Fibroblast of the conjunctiva (primary cell): ENCODE measurements at places on chromosomes 3 and 15.

- no peak for DNase-seq
Observed at GRCh38 chr3:128805772-128806171, 73.6 kb upstream of the ACAD9 start.

DNA sequence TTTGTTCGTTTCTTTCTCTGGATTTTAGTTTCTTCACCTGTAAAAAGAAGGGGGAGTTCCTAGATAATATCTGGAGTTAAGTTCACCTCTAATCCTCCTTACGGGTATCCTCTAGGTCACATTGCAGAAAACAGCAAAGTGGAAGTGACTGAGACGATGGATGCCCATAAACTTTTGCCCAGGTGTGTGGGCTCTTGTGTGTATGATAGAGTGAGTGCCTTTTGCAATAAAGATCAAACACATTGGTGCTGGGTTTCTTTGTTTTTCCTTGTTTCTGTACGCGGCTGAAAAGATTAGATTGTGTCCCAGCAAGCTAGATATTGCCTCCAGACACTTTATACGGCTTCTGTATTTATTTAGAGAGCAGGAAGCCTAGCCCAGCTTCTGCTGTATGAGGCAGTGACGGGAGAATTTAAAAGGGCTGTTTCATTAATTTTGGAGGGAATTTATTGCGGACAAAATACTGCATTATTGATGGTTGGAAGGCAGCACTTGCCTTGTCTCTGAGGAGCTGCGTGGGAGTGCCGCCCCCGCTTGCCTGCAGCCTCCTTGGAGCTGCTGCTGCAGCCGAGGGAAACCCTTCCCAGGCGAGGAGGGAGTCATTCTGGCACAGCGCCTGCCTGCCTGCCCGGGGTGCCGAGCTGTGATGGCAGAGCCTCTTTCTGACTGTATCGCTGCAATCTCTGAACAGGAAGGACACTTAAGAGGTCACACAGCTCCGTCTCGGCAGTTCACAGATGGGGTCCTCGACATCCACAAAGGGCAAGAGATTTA lies 38.5 kb downstream of the PYDC2 start:
- DNase-seq: peak; percentile 3

GRCh38 chr3:23806534-23807423 lies 1.0 kb downstream of the UBE2E1 start:
- DNase-seq: peak; percentile 17

DNA sequence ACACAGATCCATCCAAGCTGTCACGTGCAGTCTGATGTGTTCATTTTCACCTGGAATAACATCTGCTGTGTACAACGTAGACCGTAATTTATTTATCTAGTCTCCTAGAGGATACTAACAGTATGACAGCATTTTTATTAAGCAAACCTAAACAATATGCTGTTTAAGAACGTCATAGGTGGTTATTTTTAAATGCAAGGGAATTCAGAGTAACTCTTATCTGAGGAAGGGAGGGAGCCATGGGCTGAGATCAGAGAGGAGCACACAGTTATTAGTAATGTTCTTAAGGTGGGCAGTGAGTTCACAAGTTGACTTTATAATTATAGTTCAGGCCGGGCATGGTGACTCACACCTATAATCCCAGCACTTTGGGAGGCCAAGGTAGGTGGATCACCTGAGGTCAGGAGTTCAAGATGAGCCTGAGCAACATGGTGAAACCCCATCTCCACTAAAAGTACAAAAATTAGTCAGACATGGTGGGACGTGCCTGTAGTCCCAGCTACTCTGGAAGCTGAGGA lies 193.6 kb downstream of the UACA start:
- no peak for DNase-seq

- DNase-seq: peak; percentile 28
Observed at GRCh38 chr3:16993227-16993626, 108.5 kb downstream of the PLCL2 start.
